ENCODE measurements at places on chromosomes 3 and 15.
A peak's percentile ranks its signal among the peaks of the same experiment; 100 is the strongest.

- DNase-seq = no peak
Measured at GRCh38 chr3:82053236-82053635, 291.8 kb upstream of the GBE1 start.

- DNase-seq = no peak
Measured at GRCh38 chr15:66629817-66630576, 64.2 kb upstream of the LCTL start.

GRCh38 chr3:61356685-61357084 is 105.4 kb upstream of the FHIT start:
- no peak for DNase-seq

GRCh38 chr15:47289656-47290055 is 427.6 kb upstream of the SEMA6D start:
- DNase-seq = no peak

- peak; percentile 56 for DNase-seq
Measured at GRCh38 chr15:84654689-84655453, 788 bp upstream of the WDR73 start.

- DNase-seq = no peak
Measured at GRCh38 chr15:89171136-89172072, 50.0 kb downstream of the RLBP1 start.

DNA sequence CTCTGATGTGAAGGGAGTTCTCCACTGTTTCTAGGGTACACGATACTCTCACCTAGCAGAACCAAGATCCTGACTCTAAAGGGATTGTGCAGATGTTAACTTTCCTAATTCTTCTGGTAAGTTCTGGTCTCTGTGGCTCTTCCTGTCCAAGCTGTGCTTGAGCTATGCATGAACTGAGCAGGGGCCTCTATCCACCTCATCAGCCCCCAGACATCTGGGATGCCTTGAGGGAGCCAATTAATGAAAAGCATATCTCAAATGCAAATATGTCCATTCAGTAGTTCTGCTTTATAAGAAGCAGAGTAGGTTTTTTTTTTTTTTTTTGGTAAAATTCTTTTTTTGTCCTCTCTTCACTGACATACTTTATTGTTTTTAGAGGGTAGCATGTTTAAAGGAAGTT is 89.6 kb downstream of the POLR2M start:
- no peak for DNase-seq

DNA sequence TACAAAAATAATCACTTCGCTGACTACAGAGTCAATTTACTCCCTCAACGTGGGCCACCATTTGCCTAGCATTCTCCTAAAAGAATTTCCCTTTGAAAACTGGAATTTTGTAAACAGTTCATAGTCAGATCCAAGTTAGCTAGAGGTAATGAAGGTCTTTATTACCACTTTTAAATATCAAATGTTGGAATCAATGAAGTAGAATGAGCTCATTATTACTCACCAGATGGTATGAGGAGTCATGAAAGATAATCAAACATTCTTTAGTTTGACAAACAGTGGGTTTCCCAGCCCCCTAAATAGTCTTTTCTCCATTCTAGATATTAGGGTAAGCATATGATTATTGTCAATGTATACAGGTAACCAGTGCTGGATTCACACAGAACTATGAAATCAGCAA is 455.7 kb upstream of the THBS1 start:
- no peak for DNase-seq

DNA sequence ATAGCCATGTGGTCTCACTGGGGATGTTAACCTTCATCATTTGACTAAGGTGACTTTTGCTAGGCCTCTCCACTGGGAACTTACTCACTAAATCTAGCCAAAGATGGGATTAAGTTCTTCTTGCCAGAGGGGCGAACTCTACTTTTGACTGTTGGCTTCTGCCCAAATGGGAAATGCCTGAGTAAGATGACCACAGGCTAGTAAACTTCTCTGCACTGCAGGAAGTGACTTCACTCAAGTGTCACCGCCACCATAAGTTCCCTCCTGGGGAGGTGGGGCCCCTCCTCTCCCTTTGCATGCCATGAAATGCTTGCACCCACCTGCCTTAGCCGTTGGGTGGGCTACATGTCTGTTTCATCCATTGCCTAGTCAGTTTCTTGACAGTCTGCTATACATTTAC is 388.3 kb downstream of the FEZF2 start:
- no peak for DNase-seq

DNA sequence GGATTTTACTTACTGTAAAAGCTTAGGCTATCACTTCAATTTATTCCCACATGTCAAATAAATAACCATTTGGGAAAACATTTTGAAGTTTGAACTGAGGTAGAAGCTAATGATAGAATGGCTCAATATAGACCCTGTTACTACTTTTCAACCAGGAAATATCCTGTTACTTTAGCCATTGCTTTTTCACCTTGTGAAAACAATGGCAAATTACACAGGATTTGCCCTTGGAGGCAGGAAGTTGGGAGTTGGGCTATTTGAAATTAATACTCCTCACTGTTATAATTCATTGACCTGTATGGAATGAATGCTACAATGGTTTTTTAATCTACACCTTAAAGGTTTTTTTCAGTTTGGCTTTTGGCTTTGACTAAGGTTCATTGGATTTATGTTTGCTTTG is 98.1 kb upstream of the UBE2E2 start:
- DNase-seq = no peak

DNA sequence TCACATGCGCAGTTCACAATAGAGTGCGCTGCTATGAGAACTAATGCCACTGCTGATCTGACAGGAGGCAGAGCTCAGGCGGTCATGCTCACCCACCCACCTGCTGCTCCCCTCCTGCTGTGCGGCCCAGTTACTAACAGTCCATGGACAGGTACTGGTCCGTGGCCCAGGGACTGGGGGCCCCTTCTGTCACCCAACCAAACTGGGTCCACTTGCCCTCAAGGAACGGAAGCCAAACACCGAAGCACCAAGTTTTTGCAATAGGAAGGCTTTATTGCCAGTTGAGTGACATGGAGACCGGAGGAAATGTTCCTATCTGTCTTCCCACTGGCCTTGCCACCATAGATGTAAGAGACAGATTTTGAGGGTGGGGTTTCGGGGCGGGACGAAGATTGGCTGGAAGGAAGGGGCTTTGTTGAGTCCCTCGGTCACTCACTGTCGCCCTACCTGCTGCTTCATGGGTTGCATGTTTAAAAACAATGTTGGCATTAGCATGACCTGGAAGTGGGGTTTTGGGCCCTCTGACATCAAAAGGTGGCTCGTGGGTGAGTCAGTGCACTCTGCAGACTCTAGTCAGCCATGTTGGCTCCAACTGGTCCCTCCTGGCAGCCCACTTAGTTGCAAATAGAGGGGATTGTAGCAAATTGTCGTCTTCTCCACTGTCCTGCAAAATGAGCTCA is 141.0 kb downstream of the TJP1 start:
- no peak for DNase-seq

DNA sequence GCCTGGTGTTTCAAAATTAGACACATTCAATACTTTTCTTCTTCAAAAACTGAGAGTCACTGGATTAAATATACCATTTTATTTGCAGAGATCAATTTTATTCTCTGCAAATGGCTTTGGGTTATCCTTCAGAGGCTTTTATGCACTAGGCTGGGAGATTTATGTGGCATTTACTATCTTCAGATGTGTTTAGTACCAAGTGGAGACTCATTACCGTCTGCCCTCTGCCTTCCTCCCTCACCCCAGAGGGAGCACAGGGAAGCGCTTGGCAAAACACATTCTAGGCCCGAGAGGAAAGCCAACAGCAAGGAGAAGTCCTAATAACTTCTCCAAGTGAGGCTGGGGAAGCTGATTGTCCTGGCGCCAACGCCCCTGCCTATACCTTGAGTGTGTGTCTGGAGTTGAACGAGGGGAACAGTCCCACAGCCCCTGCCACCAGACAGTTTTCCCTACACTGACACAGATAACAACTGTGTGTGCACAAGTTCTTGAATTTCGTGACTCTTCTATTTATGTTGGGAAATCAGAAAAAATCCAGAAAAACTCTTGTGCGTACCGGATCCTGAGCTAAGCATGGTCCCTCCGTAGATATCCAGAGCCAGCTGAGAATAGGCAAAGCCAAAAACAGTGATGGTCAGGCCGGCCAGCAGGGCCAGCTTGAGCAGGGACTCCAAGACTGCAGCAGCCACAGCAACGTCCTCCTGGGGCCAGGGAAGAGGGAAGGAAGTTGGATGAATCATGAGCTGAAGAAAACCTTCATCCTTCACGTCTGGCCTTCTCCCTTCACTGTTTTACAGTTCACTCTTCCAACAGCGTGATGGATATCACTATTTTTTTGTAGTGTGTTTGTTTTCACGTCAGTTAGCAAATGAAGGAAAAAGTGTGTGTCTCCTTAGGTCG is 26.6 kb downstream of the RFT1 start:
- DNase-seq = no peak

- no peak for DNase-seq
Measured at GRCh38 chr15:64122936-64123351, 27.2 kb downstream of the SNX1 start.

- DNase-seq = no peak
Measured at GRCh38 chr3:24364359-24364758, 130.3 kb downstream of the THRB start.

DNA sequence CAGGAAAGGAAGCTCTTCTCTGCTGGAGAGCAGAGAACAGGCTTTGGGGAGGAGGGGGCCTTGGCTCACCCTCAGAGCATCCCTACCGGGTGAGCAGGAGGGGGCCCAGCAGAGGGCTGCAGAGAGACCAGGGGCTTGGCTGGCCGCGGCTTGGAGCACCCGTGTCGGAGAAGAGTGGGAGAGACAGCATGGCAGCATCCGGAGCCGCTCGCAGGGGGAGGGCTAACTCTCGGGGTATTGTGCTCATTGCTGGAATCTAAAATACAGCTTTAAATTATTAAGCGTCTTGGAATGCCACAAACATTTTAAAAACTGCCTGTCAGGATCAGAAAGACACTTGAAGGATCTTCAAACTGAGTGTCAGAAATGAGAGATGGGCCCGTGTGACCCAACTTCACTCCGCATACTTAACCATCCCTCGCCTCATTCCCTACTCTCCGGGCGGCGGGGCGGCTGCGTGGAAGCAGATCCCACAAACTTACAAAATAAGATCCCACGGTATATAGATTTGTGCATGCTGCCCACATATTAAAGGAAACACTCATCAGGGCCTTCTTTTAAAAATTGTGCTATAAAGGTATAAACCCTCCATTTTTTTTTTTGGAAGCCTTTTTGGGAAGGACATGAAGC is 53.9 kb downstream of the EIF4E3 start:
- DNase-seq = no peak

GRCh38 chr15:68334661-68335124 is 57.1 kb downstream of the FEM1B start:
- DNase-seq = no peak

DNA sequence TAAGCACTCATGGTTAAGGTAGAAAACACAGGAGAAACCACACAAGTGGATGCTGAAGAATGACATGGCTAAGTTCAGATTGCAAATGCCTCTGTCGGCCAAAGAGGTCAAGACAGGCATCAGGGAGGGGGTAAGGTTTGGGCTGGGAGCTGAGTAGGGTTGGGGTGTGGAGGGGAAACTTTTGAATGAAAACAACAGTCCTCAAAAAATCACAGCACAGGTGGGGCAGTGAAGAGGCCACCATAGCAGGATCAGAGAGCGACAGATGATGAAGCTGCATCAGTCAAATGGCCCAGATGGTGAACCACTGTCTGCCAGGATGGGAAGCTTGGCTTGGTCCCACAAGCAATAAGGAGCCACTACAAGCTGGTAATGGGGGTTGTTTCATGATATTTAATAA is 74.9 kb downstream of the ADCY5 start:
- no peak for DNase-seq

- DNase-seq = no peak
Measured at GRCh38 chr3:72323773-72324172, 524.5 kb downstream of the SHQ1 start.

DNA sequence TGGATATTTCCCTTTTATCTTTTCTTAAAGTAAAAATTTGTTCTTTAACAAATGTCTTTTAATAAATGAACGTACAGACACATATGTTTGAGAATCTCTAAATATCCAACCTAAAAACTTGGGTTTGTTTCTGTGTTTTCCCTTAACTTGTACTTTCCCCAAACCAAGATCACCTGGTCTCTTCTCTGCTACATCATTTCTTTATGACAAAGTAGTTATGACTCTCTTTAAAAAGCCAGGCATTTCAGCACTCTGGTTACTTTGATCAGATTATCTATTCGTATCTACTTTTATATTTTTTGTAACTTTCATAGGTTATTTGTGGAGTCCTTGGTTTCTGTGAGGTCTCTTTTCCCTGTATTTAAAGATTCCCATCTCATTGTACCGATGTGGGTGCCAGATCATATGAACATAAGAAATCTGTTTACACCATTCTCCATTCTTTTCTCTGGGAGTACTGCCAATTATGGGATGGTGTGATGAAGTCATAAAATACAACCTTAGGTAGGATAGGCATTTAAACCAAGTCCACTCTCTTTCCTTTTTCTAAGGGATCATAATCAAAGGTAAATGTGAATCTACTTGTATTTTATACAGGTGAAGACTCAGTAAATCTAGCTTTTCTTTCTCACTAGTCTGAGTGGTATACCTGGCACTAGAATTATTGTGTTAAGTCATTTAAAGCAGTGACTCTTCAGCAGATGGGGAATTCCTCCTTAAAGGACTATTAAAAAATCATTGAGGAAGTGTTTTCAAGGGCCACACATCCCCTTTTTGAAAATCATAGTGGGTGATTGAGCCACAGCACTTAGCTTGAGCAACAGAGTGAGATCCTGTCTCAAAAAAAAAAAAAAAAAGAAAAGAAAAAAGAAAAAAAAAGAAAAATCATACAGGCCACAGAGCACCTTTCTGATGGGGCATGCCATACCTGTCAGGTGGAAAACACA is 12.4 kb upstream of the NFKBIZ start:
- DNase-seq = no peak

GRCh38 chr3:139313921-139314320 is 29.9 kb upstream of the MRPS22 start:
- DNase-seq = no peak

DNA sequence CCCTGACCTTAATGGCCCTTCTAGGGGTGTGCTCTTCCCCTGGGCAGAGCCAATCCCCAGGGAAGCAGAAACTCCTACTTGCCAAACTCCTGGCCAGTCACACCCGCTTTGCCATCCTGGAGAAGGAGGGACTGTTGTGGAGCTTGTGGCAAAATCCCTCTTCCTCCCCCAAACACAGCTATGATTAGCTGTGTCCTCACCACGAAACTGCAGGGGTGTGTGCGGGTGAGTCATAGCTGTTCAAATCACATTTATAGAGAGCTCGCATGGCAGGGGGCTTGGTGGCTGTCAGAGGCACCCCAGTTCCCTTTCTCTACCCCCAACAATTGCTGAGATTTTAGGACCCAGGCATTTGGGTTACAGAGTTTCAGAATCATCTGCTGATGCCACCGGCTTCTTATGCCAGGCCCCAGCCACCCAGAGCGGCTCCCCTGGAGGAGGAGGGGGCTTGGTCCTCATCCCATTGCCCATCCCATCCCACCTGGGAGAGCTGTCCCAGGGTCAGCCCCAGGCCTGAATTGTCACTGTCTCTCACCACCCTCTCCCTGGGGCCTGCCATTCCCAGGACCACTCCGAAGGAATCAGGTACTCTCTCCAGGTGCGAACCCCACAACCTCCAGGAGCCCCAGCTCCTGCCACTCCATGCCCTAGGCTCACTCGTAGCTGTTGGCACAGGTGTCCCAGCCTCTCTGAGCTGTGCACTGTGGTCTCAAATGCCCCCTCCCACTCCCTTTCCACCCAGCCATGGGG is 28.8 kb upstream of the MAGEF1 start:
- no peak for DNase-seq

GRCh38 chr3:154247806-154248415 is 76.4 kb downstream of the DHX36 start:
- no peak for DNase-seq

- no peak for DNase-seq
Measured at GRCh38 chr3:126136428-126137220, 43.8 kb downstream of the ALDH1L1 start.

- no peak for DNase-seq
Measured at GRCh38 chr3:172347895-172348679, 100.2 kb downstream of the GHSR start.
